Chondrocyte (in vitro differentiated cells): ENCODE measurements at places on chromosomes 3 and 15. TPM values are rescaled to one million over a fixed set of nuclear protein-coding genes. Genes with fewer than 3 reads are reported as not detected.

The DPH6 gene
- 7.2 to 7.8 TPM (median 7.3 TPM) in 3 replicates for total RNA-seq

The ASB14 gene
- not detected in 3 replicates for total RNA-seq

The HOMER2 gene
- total RNA-seq = 5.9 to 6.9 TPM (median 6.1 TPM) in 3 replicates

The PODXL2 gene
- 4.3 to 10.8 TPM (median 10.7 TPM) in 3 replicates for total RNA-seq

The MAP1A gene
- 95.3 to 99.9 TPM (median 96.3 TPM) in 3 replicates for total RNA-seq

The FBXO40 gene
- total RNA-seq = 0.08 TPM in 1 of 3 replicates, not detected in the others

The GNAT1 gene
- not detected in 3 replicates for total RNA-seq

The GABRR3 gene
- not detected in 3 replicates for total RNA-seq

The FSIP1 gene
- 0.40 to 2.9 TPM (median 0.79 TPM) in 3 replicates for total RNA-seq

The PRSS50 gene
- not detected in 3 replicates for total RNA-seq

The XCR1 gene
- not detected in 3 replicates for total RNA-seq

The EPHA3 gene
- 0.87 to 1.6 TPM (median 1.2 TPM) in 3 replicates for total RNA-seq

The CHDH gene
- total RNA-seq = 0.46 to 0.67 TPM (median 0.60 TPM) in 3 replicates

The SH2D7 gene
- not detected in 3 replicates for total RNA-seq

The PSTPIP1 gene
- total RNA-seq = not detected in 3 replicates

The ZIC4 gene
- 1.7 to 10.2 TPM (median 1.7 TPM) in 3 replicates for total RNA-seq

The PARP15 gene
- total RNA-seq = 0.10 TPM in 1 of 3 replicates, not detected in the others

The PAQR9 gene
- total RNA-seq = not detected in 3 replicates

The FGF12 gene
- 0.15 TPM in 1 of 3 replicates, not detected in the others for total RNA-seq

The IL17RB gene
- 0.22 to 0.36 TPM (median 0.31 TPM) in 3 replicates for total RNA-seq

The GOLGA8M gene
- total RNA-seq = 2.5 to 4.8 TPM (median 3.6 TPM) in 3 replicates
